ENCODE measurements at places on chromosomes 3 and 15.
A peak's percentile ranks its signal among the peaks of the same experiment; 100 is the strongest.

- no peak for DNase-seq
Measured at GRCh38 chr15:70505936-70506912, 257.1 kb downstream of the UACA start.

DNA sequence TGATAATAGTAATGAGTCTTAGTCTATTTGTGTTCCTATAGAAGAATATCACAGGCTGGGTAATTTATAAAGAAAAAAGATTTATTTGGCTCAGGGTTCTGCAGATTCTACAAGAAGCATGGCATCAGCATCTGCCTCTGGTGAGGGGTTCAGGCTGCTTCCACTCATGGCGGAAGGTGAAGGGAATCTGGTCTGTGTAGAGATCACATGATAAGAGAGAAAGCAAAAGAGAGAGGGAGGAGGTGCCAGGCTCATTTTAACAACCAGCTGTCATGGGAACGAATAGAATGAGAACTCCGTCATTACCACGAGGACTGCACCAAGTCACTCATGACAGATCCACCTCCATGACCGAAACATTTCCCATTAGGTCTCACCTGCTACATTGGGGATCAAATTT lies 664.0 kb upstream of the SGO1 start:
- DNase-seq = no peak

DNA sequence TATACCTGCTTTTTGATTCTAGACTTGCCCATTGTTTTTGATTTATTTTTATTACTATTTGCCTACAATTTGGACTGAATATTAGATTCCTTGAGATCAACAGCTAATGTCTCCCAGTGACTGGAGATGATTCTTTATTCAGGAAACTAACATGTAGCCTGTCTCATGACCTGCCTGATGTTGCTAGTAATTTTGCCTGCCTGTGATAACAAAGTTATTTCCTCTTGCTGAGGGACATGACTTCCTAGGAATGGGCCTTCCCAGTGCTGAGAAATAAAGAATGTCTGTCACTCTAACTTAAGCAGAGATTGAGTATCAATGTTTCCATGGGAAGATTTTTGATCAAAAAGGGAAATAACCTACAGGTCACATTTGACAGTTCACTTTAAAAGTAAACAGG lies 13.4 kb upstream of the NPHP3 start:
- no peak for DNase-seq

- peak; percentile 74 for DNase-seq
Measured at GRCh38 chr15:99100245-99101173, 4.4 kb upstream of the SYNM start.

GRCh38 chr3:38623539-38623938 lies 25.9 kb downstream of the SCN5A start:
- no peak for DNase-seq

DNA sequence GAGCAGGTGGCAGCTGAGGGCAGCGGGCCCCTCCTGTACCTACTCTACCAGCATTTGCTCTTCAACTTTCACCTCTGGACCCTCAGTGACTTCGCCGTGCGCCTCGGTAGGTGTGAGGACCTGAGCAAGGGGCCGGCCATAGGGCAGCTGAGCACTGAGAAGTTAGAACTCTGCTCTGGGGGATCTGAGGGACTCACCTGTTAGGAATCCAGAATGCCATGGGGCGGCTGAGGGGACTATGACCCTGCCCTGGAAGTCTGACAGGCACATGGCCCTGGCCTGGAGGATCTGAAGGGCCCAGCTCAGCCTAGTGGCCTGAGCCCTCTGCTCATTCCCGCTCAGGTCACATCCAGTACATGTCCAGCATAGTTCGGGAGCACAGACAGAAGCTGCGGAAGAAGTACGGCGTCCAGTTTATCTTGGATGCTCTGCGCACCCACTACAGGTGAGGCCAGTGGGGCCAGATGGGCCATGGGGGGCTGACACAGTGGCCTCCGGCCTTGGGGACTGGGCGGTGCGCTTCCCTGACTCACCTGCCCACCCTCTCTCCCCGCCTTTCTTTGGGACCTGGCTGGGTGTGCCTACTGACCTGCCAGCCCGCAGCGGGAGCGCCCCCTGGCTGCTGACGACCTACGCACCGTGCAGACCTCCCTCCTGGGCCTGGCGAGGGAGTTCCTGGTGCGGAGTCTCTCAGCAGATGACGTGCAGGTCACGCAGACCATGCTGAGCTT lies 18.8 kb downstream of the NBEAL2 start:
- no peak for DNase-seq

- no peak for DNase-seq
Measured at GRCh38 chr3:152331018-152331541, 62.4 kb downstream of the MBNL1 start.

- no peak for DNase-seq
Measured at GRCh38 chr3:170413291-170413690, 5.4 kb upstream of the CLDN11 start.

GRCh38 chr3:124843506-124844177 lies 43.5 kb downstream of the ITGB5 start:
- DNase-seq = no peak

- DNase-seq = no peak
Measured at GRCh38 chr3:191255156-191255555, 56.1 kb downstream of the OSTN start.

DNA sequence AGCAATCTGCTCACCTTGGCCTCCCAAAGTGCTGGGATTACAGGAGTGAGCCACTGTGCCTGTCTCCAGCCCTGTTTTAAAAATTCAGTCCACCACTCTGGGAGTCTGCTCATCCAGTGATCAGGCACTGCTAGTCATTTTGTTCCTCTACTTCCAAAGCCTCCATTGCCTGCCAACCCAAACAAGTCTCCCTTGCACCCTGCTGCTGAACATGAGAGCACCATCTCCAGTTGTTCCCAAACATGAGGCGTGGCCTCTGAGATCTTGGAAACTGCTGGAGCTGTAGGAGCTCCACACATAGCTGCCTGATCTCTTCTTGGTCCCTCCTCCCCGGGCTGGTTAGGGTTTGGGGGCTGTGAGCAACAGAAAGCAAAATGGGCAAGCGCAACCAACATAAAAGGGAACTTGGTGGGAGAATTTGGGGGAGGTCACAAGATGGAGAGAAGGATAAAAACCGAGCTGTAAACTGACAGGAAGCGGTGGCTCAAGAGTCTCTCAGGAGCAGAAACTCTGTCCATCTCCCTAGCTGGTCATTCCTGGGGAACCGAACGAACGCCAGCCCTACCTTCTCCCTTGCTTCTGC lies 49.6 kb upstream of the TLE3 start:
- no peak for DNase-seq

DNA sequence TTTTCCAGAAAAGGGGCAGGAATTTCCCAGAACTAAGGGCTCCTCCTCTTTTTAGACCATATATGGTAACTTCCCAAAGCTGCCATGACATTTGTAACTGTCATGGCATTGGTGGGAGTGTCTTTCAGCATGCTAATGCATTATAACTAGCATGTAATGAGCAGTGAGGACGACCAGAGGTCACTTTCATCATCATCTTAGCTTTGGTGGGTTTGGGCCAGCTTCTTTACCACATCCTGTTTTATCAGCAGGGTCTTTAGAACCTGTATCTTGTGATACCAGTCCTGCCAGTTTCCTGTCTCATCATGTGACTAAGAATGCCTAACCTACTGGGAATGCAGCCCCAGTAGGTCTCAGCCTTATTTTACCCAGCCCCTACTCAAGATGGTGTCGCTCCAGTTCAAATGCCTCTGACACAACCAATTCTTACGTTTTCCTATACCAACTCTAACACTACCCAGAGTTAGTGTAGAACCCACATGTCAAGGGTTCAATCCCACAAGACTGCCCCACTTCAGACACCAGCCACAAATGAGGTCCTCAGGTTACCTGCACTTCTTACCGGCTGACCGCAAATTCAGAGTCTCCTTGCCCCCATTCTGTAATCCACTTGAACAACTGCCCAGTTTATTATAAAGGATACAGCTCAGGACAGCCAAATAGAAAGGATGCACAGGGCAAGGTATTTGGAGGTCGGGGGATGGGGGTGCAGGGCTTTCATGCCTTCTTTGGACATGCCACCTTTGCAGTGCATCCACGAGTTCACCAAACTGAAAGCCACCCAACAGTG lies 17.7 kb downstream of the FOXB1 start:
- DNase-seq = no peak

DNA sequence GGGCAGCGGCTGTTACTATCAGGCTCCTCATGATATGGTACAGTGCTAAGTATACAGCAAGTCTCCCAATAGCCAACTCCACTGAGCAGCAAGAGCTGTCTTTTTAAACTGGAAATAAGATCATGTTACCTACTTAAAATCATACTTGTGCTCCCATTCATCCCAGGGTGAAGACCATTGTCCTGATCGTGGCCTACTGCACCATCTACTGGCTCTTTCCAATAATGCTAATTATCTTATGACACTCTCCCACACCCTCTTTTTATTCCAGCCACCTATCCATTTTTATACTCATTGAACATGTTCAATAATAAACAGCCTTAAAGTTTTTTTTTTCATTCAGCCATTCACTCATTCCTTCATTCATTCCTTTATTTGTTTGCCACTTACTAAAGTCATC lies 117.7 kb downstream of the GBE1 start:
- DNase-seq = peak; percentile 3

DNA sequence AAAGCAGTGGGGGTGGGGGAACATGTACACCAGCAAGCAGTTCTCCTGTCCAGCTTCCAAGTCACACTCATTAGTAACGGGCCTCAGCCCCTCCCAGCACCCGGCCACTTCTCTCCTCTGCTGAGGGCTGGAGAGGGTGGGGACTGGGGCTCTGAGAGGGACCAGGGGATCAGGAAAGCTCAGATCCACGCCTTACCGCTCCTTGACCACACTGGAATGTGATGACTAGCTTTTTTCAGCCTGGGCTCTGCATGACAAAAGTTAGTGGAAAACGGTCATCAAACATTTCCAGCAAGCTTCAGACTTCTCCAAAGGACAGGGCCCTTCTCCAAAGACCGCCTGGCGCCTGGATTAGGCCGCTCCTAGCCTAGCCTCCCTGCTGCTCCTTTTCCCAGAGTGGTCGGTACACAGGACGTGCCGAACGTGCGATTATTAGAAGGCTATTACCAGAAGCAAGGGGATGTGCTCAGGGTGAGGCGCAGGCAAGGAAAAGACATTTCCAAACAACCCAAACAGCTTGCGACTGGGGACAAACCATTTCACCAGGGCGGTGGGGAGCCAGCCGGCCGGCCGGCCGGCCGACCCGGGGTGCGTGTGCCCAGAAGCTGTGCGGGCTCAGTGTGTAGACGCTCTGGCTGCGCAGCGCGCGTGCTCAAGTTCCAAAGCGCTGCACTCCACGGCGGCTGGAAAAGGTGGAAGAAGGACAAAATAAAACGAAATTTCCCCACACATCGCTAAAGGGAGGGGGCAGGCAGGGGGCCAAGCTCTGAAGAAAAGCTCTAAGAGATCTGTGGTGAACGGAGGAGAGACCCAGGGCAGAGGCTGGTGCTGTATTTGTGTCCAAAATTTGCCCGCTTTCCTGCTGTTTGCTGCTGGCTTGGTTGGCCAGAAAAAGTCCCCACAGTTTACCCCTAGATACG lies 51.0 kb upstream of the SSR3 start:
- DNase-seq = peak; percentile 23

DNA sequence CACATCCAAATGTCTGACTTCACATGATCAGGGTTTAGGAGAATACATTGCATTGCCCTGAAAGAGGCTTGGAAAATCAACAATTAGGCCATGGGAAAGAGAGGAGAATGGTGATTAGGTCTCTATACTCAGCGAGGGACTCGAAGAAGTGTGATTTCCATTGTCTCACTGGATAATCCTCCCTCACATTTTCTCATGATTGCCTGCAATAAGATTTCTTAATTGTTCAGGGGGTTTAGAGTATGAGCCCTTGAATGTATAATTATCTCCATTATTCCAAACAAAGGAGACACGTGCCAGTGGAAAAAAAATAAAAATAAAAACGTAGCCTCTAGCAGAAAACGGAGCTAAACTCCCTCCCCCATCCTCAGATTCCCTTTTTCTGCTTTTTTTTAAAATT lies 173.2 kb downstream of the TPRG1 start:
- DNase-seq = no peak

DNA sequence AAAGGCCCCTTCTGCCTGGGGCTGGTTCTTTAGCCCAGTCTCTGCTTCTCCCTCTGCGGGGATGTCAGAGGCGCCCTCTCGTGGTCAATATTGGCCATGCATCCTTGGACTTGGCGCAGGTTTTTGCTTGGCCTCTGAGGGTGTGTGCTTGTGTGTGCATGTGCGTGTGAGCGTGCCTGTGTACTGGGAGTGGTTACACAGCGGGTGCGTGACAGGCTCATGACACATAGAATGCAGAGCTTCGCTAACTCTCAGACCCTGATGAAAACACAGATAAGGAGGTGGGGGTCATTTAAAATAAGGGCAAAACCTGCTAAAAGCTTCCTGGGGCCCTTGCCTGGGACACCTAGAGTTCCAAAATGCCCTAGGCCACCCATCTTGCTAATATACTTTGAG lies 160.9 kb downstream of the SMAD6 start:
- peak; percentile 33 for DNase-seq

- no peak for DNase-seq
Measured at GRCh38 chr3:13256845-13257244, 163.3 kb downstream of the NUP210 start.

GRCh38 chr15:91909111-91909510 lies 55.6 kb downstream of the SLCO3A1 start:
- DNase-seq = no peak

GRCh38 chr3:98994128-98994762 lies 92.8 kb upstream of the DCBLD2 start:
- peak; percentile 49 for DNase-seq

GRCh38 chr3:124560666-124561215 lies 169.5 kb upstream of the UMPS start:
- DNase-seq = no peak

DNA sequence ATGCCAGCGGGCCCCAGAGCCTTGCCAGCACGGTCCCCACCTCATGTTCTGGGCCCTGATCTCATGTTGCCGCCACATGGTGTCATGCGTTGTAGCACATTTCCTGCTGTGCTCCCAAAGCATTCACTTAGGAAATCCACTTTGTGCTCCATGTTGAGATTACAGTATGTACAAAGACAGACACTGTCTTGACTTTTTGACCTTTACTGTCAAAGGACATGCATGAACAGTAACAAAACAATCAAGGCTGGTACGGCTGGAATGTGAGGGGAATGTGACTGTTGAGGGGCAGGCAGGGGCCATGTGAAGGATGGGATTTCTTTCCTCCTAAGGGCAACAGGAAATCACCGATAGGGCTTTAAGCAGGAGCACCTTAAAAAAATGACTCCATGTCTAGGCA lies 53.3 kb upstream of the RPL32 start:
- DNase-seq = no peak

DNA sequence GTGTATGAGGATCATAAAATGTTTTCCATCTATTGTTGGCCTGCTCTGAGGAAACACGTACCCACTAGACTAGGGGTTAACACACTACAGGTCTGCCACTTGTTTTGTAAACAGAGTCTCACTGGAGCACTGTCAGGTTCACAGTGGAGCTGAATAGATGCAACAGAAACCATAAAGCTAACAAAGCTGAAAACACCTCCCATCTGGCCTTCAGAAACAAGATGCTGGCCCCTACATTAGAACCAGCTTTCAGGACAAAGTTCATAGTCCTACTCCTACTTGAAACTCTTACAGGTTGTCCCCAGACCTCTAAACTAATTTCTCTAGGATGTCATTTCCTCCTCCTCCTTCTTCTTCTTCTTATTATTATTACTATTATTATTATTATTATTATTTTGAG lies 42.3 kb downstream of the SNX4 start:
- no peak for DNase-seq

GRCh38 chr3:123605789-123606234 lies 21.0 kb upstream of the HACD2 start:
- no peak for DNase-seq

GRCh38 chr15:99125061-99125891 lies 20.4 kb downstream of the SYNM start:
- no peak for DNase-seq

Data from globus pallidus (tissue), 1 donor.